Memory B cell (primary cell): ENCODE measurements at places on chromosomes 4 and X.

DNA sequence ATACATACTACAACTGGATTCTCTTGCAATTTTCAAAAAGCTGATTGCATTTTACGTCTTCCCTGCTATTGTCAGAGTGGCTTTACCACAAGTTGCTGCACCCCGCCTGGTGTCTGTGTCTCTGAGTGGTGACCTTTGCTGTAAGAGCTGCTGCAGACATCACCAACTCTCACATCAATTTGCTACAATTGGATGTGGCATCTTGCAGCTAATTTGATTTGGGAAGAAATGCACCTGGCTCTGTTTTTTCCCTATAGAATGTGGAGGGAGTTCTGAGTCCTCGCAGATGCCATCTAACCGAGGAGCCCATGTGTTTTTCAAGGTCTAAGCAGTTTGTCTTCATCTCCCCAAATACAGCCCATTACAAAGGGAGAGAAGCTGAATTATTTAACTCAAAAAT is 73.8 kb upstream of the PHOX2B start:
- no peak for DNase-seq

GRCh38 chr4:132108784-132109183 is 1040.3 kb upstream of the PCDH10 start:
- no peak for DNase-seq

DNA sequence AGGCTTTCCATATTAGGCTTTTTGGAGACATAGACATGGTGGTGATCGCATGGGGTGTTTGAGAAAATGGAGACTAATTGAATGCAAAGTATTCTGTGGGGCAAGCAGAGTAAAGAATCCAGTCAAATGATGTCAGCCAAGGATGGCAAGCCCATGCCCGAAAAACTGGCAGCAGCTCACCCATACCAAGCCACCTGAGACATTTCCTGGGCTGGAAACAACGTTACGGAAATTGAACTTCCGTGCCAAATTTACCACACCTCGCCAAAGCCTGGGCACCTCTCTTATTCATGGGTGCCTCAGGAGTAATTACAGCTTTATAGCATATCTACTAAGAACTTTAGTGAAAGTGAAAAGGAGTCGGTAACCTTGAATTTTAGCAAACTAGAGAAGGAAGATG is 166.4 kb downstream of the CBR4 start:
- DNase-seq: no peak

- DNase-seq: no peak
Measured at GRCh38 chrX:42096265-42096920, 173.0 kb upstream of the CASK start.

DNA sequence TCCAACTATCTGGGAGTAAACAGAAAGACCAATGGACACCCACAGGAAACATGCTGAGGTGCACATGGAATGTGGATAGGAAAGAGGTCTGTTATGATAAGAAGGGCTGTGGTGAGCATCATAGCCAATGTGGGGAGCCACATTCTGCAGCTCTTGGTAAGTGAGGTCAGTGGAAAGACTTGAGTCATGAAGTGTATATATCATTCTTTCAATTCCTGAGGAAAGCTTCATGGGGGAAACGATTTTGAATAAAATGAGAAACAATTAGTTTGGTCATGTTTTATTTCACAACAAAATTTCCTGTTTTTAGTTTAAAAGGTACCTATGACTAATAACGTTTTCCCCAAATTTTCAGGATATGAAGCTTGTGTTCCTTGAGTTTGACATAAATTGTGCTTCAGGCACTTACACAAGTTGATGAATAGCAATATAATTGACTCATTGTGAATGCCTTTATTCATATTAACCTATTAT is 41.4 kb upstream of the RASSF6 start:
- DNase-seq: no peak

DNA sequence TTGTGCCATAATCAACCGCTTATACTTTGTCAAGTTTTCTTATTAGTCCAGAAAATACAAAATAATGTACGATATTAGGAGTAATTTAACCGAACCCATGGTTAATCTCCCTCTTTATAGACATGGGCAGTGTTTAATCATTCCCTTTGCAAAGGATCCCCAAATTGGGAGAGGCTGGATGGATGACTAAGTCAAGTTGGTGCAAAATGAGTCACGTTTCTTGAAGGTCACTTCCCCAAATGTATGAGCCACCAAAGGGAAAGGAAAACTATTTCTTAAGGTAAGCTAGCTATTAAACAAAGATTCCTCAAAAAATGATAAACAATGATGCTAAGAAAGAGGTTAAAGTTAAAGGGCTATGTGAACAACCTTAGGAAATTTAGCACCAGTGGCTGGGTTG is 17.5 kb downstream of the MAML3 start:
- DNase-seq: no peak

GRCh38 chr4:107792711-107793110 is 32.0 kb upstream of the SGMS2 start:
- no peak for DNase-seq

GRCh38 chr4:77209936-77210335 is 52.9 kb downstream of the CCNG2 start:
- no peak for DNase-seq

- no peak for DNase-seq
Measured at GRCh38 chr4:164177753-164178152, 576.2 kb upstream of the SMIM31 start.

DNA sequence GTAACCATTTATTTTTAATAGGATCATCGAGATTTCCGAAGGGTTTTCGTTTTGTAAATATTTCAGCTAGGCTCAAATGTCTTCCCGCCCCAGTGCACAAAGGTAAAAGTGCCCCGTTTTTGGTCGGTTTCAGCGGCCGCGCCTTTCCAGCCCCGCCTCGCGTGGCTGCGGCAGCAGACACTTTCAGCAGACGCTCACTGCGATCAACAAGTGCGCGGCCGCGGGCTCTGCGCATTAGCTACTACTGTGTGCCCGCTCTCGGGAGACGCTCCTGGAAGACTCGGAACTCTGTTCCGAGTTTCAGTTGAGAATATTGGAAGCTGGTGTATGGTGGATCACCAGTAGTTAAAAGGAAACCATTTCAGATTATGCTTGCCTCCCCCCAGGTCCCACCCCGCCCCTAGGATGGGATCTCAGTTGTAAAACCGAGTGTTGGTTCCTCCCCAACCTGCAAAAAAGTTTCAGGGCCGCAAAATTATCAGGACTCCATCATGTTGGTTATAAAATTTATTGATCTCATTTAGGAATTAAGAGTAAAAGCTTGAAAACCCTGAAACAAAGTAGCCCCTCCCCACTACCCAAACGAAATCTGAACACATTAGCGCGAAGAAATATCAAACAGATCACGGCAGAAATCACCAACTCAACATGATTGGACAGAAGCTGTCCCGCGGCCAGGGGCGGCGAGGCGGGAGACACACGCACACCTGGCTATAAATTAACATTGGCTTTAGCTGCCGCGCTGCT is 2.2 kb downstream of the SOX3 start:
- DNase-seq: no peak

DNA sequence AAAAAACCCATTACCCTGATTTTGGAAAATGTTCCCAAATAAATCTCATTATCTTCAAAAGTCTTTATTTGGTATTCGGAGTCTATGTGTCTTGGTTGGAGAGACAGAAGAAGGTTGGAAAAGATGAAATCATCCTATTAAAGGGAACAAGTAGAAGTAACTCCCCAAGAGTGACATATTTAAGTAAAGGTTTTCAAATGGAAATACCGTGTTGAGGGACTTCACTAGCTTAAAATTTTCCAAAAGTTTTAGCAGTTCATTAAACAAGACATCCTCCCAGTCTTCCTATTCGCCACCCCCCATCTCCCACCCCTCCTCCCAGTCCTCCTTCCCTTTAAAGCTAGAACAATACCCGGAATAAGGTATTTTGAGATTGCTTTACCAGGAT is 62.7 kb upstream of the CCDC160 start:
- no peak for DNase-seq

DNA sequence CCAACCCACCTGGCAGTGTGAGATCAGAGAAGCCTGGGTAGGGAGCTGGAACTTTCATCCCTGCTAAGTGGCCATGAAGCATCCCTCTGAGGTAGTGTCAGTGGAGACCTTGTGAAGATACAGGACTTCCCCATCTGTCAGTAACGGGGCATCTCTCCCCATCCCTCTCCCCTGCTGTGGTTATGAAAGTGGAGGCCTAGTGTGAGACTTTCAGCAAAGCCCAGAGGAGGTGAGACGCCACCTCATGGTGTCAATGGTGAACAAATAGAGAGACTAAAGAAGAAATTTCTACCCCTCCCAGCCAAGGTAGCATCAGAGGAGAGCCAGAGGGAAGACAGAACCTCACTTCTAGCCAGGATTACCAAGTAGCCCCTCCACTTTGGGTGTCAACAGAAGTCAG is 150.2 kb downstream of the VEGFC start:
- DNase-seq: no peak

DNA sequence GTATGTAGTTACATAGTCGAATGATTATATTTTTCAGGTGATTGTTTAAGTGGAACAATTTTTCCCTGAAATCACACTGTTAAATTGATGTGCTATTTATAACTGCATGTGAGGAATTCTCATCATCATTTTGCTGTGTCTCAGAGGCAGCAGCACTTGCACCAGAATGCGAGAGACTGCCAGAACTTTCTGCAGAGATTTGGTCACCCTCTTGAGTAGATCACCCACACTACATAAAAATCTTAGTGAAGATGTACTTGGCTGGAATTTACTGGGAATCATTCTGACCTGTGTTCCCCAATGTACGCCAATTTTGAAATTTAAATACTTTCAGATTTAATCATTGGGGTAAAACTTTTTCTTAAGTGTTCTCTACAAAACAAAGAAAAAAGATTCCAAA is 5.4 kb downstream of the UGT2B4 start:
- no peak for DNase-seq

- no peak for DNase-seq
Measured at GRCh38 chrX:82031250-82031649, 829.3 kb downstream of the SH3BGRL start.

GRCh38 chr4:167873496-167873895 is 218.8 kb upstream of the ANXA10 start:
- no peak for DNase-seq

- DNase-seq: no peak
Measured at GRCh38 chr4:17068891-17069290, 170.4 kb upstream of the LDB2 start.

- DNase-seq: no peak
Measured at GRCh38 chr4:138669479-138670315, 345.9 kb upstream of the NOCT start.

- no peak for DNase-seq
Measured at GRCh38 chrX:136712650-136713310, 64.8 kb downstream of the CD40LG start.
